ENCODE measurements at places on chromosomes 6 and 20.

DNA sequence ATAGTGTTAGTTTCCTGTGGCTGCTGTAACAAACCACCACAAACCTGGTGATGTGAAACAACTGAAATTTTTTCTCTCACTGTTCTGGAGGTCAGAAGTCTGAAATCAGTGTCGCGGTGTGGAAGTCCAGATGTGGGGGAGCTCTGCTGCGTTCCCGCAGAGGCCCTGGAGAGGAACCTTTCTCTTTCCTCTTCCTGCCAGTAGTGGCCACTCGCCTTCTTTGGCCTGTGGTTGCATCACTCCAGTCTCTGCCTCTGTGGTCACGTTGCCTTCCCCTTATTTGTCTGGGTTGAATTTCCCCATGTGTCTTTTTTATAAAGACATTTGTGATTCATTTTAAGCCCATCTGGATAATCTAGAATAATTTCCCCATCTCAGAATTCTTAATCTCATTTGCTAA is 295.5 kb upstream of the FLRT3 start:
- no peak for DNase-seq

- no peak for DNase-seq
Measured at GRCh38 chr6:53765270-53765669, 29.5 kb upstream of the LRRC1 start.

DNA sequence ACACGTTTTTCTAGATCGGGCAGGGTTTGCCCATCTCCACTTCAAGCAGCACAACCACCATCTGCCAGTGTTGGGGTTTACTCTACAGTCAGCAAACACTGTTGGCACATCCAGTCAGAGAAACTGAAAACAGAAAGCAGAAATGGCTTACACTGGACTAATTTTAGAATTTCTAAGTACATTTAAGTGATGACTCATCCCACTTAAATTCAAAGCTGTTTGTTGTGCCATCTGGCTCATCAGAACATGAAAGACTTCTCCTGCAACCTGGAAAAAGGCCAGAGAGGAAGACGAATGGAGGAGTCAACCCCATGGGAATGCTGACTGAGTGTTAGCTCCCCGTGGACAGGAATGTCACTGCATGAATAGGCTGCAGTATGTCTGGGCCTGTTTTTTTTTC is 21.8 kb downstream of the FAM209B start:
- no peak for DNase-seq

GRCh38 chr20:6916938-6917337 is 149.5 kb downstream of the BMP2 start:
- DNase-seq: no peak

DNA sequence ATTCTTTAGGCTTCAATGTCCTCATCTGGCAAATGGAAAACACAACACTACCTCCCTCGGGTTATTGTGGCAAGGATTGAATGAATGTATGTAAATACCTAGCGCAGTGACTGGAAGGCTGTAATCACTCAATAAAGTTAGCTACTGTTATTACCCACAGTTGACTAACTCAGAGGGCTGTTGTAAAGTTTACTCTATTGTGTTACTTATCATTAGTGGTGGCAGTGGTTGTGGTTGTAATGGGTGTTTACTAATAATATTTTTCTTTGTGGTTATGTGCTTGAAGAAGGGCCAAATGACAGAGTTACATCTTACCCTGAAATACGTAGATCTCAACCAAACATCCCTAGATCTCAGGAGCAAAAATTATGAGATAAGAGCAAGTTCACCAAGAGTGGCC is 42.0 kb upstream of the PXDC1 start:
- no peak for DNase-seq

DNA sequence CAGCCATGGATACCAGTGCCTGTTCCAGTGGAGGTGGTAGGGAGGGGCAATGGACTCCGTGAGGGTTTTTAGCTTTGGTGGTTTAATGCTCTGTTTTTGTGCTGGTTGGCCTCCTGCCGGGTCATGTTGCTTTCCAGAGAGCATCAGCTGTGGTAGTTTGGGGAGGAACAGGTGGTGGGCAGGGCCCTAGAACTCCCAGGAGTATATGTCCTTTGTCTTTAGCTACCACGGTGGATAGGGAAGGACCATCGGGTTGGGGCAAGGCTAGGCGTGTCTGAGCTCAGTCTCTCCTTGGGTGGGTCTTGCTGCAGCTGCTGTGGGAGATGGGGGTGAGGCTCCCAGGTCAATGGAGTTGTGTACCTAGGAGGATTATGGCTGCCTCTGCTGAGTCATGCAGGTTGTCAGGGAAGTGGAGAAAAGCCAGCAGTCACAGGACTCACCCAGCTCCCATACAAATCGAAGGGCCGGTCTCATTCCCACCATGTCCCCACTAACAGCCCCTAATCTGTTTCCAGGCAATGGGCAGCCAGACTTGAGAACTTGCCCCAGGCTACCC is 38.9 kb downstream of the MRAP2 start:
- DNase-seq: no peak

GRCh38 chr20:53381568-53382262 is 211.9 kb downstream of the ZNF217 start:
- DNase-seq: no peak

DNA sequence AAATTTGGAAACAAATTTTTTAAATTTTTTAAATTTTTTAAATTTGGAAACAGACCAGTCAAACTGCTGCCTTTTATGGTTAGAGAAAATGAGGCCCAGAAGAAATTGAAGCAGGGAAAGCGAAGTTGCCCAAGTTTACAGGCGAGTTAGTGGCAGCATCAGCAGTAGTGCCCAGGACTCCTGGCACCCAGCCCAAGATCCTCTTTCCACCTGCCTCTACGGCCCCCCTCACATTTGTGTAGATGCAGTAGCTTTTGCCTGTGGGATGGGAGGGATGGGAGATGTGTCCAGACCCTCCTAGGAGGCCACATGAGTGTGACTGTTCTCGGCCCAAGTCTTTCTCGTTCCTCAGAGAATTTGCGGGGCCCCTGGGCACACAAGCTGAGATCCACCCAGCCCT is 49.8 kb downstream of the HNF4A start:
- DNase-seq: no peak

DNA sequence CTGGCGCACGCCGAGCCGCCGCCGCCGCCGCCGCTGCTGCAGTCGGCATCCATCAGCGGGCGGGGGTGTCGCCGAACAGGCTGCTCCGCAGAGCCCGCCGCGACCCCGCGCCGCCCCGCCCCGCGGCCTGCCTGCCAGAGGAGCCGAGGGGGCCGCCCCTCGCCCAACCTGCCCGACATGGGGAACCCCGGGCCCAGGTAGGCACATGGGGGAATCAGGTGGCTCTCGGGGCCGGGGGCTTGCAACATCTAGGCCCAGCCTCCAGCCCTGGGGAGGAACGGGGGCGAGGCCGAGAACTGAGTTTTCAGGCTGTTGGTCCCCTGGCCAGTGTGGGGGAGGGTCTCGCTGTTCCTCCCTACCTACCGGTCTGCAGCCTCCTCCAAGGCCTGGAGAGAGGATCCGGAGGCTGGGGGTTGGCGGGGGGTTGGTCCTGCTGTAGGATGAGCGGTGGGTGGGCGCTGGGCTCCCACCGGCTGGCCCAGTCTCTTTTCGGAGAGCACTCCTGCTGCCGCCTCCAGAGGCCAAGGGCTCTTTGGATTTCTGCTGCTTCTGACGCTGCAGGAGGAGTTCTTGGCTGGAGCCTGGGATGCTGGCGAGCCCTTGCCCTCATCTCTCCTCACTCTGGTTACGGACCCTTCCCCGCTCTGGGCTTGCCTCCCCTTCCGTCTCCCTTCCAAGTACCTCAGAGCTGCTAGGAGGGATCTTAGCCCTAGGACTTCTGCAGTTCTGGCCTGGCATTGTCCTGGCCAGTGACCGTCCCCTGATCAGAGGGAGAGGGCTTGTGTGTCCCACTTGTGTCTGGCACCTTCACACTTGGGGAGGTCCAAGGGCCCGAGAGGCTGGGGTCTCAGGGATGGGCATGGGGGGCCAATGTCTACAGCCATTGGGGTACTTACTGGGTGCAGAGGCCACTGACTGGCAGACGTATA is at the start of gene EPB41L1:
TSS of gene EPB41L1 (plus strand) at position 41 of the 929 bp plus-strand sequence. CDS start 19,038 bp downstream, outside the sequence.
- DNase-seq: peak; percentile 64

GRCh38 chr6:151196555-151196954 is 43.2 kb upstream of the AKAP12 start:
- DNase-seq: no peak

DNA sequence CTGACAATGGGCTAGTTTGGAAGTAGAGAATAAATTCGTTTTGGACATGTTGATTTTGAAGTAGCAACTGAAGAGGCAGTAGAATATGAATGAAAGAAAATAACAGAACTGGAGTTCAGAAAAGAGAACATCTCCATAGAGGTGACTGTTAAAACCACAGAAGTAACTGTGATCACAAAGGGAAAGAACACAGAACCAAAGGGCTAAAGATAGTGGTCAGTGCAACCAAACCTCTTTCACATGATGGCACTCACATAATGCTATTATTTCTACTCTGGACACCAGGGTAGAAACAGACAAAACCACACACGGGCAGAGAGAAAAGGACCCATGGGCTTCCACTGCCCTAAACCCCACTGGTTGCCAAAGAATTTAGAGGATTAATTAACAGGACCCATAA is 58.5 kb downstream of the CDK19 start:
- DNase-seq: no peak

DNA sequence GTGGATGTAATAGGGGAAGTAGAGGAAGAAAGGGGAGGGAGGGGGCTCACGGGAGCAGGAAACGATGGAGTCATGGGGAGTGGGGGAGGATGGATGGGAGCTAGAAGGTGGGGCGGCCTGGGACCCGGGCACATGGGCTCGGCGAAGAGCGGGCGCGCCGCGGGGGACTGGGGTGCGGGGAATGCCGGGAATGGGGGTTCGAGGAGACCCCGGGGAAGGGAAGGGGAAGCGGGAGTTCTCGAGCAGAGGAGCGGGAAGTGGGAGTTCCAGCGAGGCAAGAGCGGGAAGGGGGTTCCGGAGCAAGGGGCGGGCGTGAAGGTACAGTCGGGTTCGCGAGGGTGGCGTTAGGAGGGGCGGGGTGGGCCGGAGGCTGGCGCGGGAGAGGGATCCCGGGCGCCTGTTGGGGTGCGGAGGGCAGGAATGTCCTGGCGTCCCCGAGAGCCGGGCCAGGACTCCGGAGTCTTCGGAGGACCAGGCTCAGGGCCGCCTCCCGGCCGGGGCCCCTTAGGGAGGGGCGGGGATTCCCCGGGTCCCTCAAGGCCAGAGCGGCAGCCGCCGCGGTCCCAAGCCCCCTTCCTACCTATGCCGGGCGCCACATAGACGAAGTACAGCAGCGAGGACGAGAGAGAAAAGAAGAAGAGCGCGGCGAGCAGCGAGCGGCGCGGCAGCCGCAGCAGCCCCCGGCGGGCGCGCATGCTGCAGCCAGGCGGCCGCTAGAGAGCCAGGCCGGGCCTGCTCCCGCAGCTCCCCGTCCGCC is 504 bp downstream of the B4GALT5 start:
- peak; percentile 54 for DNase-seq

- no peak for DNase-seq
Measured at GRCh38 chr6:80436663-80437062, 330.2 kb downstream of the BCKDHB start.

- DNase-seq: no peak
Measured at GRCh38 chr20:42678895-42679294, 510.8 kb downstream of the PTPRT start.

DNA sequence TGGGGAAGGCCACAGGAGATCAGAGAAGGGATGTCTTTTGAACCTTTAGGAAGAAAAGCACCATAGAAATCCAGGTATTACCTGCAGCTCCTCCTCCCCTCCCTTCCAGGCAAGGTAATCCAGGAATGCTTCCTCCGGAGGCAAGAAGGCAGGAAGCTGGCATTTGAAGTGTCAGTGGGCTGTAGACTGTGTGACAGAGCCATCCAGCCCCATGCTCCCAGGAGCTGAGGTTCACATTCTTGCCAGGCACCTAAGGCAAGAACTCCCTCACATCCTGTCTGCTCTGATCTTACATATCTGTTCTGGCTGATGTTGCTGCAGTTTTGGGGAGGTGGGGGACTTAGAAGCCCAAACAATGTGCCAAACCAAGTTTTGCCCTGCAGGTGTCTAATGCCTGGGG is 27.8 kb upstream of the SCUBE3 start:
- DNase-seq: no peak

DNA sequence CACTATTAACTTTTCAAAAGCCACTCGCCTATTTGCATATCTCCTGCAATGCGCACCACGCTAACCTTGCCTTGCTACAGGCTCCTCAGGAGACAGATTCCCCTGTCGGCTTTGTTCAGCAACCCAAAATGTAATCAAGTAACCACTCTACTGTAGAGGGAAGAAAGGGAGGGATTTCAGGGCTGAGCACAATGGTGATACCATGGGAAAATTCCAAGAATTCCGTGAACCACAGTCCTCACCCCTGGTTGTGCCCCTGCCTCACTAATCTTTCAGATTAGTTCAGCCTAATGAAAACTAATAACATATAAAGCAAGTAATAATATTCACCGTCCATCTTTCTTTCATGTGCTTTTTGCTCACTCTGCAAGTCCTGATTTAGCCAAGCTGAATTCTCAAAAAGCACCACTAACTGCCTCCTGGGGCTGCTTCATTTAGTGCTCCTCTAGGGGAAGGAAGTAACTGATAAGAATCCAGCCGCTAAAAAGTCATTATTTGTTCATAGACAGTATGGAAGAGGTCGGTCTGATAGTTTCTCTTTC is 6.6 kb downstream of the CITED2 start:
- DNase-seq: no peak

GRCh38 chr6:46925563-46926253 is 4.0 kb upstream of the ADGRF5 start:
- no peak for DNase-seq

GRCh38 chr20:46031701-46032254 is 2.8 kb downstream of the SLC12A5 start:
- no peak for DNase-seq

GRCh38 chr6:166605752-166606151 is 19.3 kb upstream of the RAMACL start:
- no peak for DNase-seq

GRCh38 chr6:152118678-152119077 is 311.2 kb downstream of the ESR1 start:
- DNase-seq: no peak

- no peak for DNase-seq
Measured at GRCh38 chr6:170212956-170213636, 77.8 kb downstream of the DLL1 start.

- no peak for DNase-seq
Measured at GRCh38 chr6:37285861-37286311, 27.9 kb upstream of the TMEM217 start.

DNA sequence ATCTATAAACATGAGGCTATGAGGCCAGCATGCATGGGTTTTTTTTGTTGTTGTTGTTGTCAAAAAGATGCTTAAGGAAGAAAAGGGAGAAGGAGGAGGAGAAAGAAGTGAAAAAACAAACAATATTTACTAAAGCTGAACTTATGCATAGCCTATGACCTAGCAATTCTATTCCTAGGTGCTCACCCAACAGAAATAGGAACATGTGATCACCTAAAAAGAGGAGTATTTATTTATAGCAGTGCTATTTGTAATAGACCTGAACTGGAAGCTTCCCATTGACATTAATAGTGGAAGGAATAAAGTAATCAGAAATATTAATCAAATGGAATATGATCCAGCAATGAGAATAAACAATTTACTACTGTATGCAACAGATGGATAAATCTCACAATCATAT is 156.5 kb upstream of the OLIG3 start:
- no peak for DNase-seq

Data from substantia nigra (tissue), 51 donors.